ENCODE measurements at places on chromosomes 11 and 22.

DNA sequence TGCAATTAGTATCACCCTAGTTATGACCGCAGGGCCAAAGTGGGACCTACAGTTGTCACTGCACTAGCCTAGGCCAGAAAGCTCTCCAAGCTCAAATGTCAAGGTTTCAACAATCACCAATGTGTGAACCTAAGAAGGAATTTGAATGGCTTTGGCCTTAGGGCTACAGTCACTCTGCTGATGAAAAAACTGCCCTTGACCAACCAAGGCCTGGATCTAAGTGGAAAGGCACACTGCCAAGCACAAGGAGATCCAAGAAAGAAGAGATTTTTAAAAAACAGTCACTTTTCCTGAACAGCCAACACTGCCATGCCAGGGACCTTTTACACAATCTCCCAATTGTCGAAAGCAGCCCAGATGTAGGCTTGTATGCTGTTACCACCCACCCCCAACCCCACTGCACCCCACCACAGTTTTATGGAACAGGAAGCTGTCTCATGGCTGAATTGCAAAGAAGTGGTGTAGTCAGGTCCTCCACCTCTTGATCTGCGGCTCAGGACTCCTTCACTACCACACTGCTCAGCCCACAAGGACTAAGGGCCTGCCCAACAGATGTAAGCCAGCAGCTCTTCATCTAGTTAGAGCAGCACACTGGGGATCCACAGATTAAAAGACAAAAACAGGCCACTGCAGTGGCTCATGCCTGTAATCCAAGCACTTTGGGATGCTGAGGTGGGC is 32.9 kb downstream of the SMCO4 start:
- no peak for DNase-seq

DNA sequence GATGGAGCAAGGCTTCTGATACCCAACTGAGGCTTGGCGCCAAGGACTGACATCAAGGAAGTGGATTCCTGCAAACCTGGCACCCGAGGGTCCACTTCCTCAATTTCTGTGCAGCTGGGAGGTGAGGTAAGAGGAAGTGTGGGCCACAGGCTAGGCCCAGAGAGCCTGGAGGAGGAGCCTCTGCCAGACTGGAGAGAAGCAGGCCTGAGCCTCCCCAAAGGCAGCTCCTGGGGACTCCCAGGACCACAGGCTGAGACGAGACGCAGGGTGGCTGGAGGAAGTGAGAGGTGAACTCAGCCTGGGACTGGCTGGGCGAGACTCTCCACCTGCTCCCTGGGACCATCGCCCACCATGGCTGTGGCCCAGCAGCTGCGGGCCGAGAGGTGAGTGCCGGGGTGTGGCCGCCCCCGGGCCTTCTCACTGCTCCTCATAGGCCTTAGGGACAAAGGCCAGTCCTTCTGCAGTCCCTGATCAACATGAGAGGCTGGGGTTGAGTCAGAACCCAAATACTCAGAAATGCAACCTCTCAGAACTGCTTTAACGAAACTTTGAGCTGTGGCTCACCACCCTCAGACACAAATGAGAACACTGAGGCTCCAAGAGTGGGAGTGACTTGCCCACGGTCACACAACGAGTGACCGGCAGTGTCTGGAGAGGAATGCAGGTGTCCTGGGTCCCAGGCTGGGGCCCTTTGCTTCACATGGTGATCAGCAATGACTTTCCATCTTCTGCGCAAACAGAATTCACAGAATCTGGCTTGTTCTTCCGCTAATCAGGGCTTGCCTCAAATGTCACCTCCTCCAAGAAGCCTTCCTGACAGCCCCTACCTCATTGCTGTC is at the start of gene NCF4:
NCF4 (plus strand) TSS at position 186 of the 839 bp plus-strand sequence; CDS start at position 352, 166 bp downstream.
- no peak for DNase-seq

GRCh38 chr11:115887727-115888126 is 383.5 kb upstream of the CADM1 start:
- DNase-seq: no peak

- DNase-seq: no peak
Observed at GRCh38 chr22:47396515-47396914, 634.1 kb downstream of the TBC1D22A start.

GRCh38 chr11:133840479-133840941 is 4.8 kb downstream of the SPATA19 start:
- DNase-seq: no peak

DNA sequence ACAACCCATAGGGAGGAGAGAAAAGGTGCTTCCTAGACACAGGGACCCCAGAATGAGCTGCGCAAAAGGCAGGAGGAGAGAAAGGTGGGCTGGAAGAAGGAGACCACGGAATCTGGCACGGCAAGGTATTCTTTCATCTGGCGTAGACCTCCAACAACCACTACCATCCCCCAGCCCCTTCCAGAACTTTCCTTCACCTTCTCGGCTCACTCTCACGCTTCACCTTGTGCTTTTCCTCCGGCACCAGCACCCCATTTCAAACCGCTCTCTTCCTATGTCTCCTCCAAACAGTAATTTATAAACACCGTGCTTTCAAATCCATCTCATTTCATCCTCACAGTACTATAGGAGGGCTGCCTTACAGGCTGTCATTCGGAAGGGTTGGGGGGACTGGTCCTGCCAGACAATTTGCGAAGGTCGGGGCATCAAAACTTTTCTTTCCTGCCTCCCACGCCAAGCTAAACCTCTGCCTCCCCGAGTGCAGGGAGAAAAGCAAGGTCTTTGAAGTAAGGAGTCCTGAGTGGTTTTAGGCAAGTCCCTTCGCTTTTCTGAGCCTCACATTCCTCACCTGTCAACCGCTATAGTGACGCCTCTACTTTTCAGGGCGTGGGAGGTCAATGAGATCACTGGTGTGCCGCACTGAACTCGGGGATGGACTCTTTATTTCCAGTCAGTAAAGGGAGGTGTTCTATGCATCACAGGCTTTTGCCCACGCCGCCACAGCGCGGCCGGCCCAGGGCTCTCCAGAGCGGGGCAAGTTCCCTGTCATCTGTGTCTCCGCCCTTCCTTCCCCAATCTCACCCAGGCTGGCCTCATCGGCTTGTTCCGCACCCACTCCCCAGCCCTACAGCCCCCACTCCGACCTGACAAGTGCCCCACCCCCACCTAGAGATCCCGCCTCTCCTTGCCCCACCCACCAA is 800 bp downstream of the KCTD21 start:
- no peak for DNase-seq

DNA sequence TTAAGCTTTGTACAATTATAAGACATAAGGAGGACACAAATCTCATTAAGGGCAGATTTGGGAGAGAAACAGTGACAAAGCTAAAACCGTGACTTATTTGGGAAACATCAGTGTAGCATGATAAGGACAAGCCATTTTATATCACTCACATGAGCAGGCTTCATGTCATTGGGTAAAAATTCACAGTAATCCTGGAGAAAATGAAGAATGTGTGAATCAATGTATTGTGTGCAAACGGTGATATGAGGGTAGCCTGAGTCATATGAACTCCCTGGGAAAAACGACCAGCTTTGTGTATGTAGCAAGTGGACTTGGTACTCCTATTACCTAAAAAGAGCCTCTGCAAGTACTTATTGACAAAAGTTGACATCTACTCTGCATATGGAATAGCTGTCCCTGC is 6.0 kb upstream of the TRIM34 start:
- no peak for DNase-seq

DNA sequence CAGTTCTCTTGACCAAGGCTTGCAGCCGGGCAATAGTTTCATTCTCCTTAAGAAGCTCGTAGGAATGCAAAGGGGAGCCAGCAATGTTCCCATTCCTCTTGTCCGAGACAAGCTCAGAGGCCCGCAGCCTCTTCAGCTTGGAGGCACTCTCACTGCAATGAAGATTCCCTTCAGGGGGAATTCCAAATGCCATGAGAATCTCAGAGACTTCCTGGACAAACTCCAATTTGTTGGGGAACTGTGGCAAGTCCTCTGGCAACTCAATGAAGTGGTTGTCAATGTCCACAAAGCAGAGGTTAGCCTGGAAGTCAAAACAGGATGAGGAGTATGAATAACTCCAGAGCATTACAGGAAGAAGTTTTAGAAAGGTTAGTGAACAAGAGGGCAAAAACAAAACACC is 84.4 kb downstream of the DENND5A start:
- DNase-seq: no peak

DNA sequence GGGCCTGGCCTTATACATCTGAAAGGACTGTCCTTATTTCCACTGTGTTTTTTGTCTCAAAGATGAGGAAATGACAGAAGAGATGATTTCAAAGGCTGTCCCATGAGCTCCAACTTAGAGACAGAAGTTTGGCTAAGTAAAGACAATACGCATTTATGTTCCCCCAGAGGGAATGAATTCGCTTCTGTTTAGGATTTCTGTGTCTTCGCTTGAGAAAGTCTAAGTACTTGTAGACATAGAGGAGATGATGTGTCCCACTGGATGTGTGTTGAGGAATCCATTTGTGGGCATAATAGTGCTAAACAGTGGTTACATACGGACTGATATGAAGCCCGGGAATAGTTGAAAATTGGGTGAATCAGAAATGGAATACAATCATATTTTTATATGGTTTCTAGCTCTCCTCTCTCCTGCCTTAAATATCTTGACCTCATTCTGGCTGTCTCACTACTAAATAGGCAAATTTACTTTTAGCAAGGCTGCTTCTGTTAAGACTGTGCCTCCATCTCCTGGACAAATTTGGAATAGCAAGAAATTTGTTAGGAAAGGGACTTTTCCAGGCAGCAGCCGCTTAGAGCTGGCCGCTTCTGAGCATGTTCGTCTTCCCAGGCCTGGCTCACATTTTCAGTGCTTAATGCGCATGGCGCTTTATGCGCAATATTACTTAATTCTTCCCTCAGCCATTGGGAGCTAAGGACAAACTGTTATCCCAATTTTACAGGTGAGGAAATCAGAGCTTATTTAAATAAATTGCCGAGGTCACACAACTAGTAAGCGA is 1.9 kb upstream of the PEX26 start:
- peak; percentile 90 for DNase-seq

DNA sequence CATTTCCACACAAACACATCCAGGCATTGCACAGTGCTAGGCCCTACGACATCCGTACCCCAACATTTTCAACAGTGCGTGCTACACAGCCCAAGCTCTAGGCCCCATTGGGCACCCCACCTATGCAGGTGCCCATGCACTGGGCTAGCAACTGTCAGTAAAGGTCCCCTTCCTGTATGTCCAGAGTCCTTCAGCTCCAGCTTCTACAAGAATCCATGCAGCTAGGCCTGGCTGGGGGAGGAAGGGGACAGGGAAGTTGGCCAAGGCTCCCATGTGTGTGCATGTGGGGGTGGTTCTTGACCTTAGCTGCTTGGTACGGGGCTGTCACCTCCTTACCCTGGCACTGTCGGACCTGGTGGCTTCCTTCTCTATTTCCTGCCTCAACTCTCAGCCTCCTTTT is 1.3 kb downstream of the B3GAT1 start:
- DNase-seq: no peak

- no peak for DNase-seq
Observed at GRCh38 chr11:27754035-27755017, 54.1 kb upstream of the BDNF start.

GRCh38 chr11:116697011-116697410 is 75.8 kb downstream of the BUD13 start:
- DNase-seq: no peak

GRCh38 chr11:62909107-62909894 is 11.9 kb downstream of the CHRM1 start:
- no peak for DNase-seq

DNA sequence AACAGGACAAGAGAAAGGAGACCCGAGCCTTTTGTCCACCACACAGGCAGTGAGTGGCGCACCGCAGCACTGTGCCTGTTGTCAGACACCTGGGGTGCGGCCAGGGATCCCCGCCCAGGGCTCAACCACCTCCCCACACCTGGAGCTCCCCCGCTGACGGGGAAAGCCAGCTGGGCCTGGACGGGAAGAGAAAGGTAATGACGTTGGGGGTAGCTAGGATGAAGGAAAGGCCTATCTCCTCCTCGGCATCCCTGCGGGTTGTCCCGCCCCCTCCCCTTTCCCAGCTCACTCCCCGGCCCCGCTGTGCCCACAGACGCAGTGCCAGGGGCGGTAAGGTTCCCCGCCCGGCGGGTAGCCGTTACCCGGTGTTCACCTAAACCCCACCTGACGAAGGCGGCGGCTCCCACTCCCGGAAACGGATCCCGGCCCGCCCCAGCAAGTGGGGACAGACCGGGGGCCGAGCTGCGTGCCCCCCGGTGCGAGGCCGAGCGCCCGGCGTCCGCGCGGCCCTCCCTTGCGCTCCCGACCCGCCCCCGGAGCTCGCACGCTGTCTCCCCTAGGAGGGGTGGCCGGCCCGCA is 495 bp downstream of the HYOU1 start:
- no peak for DNase-seq

DNA sequence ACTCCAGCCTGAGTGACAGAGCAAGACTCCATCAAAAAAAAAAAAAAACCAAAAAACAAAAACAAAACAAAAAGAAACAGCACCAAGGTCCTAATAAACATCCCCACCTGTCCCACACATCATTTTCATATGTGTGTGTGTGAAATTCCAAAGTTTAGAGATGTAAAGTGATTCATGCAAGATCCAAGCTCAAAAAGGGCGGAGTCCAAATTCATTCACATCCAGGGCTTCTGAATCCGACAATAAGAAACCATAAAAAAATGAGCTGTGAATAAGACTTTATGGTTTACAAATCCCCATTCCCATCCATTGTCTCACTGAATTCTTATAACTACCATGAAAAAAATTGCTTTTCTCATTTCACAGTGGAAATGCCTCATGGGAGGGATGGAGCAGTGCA is 30.9 kb upstream of the IGSF22 start:
- no peak for DNase-seq

GRCh38 chr11:11141065-11141464 is 212.0 kb downstream of the CSNK2A3 start:
- DNase-seq: no peak

- no peak for DNase-seq
Observed at GRCh38 chr11:62443390-62444235, 24.8 kb downstream of the SCGB1A1 start.

- DNase-seq: no peak
Observed at GRCh38 chr11:71293961-71294782, 41.8 kb upstream of the SHANK2 start.

GRCh38 chr22:43891360-43892182 is at the start of gene PNPLA5:
Gene PNPLA5, minus strand, starts transcription at chr22:43892013. Its CDS starts 133 bp downstream, at chr22:43891880.
- no peak for DNase-seq

DNA sequence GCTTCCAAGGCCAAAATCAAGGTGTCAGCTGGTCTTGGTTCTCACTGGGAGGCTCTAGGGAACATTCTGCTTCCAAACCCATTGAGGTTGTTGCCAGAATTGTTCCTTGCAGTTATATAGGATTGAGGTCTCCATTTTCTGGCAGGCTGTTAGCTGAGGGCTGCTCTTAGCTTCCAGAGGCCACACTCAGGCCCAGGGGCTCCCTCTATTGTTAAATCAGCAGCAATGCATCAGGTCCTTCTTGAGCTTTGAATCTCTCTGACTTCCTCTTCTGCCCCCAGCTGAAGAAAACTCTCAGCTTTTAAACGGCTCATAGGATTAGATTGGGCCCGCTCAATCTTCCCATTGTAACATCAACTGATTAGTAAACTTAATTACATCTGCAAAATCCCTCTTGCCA is 39.3 kb upstream of the BSX start:
- DNase-seq: no peak

GRCh38 chr11:15091625-15092024 is 18.2 kb downstream of the CALCB start:
- DNase-seq: no peak

GRCh38 chr22:47000256-47000655 is 237.8 kb downstream of the TBC1D22A start:
- no peak for DNase-seq

GRCh38 chr11:98177925-98178324 is 842.8 kb upstream of the CNTN5 start:
- DNase-seq: no peak

Data from urinary bladder (tissue), 4 donors.